ENCODE measurements at places on chromosomes 6 and 20.

GRCh38 chr6:286681-287488 is 5.4 kb upstream of the DUSP22 start:
- no peak for DNase-seq

DNA sequence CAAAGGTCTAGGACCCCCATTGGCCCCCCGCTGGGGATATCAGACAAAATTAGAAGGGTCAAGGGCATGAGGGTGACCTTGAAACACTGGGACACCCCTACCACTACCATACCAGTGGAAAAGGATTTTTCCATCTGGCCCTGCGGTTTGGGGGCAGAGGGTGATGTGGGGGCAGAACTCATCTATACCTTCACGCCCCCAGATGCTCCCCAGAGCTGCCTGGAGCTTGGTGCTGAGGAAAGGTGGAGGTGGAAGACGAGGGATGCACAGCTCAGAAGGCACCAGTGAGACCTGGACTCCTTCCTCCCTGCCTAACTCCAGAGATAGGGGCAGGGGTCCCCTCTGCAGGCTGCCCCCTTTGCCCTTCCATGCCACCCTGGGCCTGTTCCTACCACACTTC is 1.1 kb downstream of the COX4I2 start:
- no peak for DNase-seq

GRCh38 chr6:136063096-136063495 is 187.0 kb downstream of the MTFR2 start:
- no peak for DNase-seq

GRCh38 chr6:73657201-73657600 is 3.4 kb upstream of the SLC17A5 start:
- no peak for DNase-seq

Measured in esophagus squamous epithelium (tissue), 5 donors.